ENCODE measurements at places on chromosomes 3 and 15.
A peak's percentile ranks its signal among the peaks of the same experiment; 100 is the strongest.

GRCh38 chr3:30492322-30493192, 113.8 kb upstream of the TGFBR2 start:
- DNase-seq, result no peak

DNA sequence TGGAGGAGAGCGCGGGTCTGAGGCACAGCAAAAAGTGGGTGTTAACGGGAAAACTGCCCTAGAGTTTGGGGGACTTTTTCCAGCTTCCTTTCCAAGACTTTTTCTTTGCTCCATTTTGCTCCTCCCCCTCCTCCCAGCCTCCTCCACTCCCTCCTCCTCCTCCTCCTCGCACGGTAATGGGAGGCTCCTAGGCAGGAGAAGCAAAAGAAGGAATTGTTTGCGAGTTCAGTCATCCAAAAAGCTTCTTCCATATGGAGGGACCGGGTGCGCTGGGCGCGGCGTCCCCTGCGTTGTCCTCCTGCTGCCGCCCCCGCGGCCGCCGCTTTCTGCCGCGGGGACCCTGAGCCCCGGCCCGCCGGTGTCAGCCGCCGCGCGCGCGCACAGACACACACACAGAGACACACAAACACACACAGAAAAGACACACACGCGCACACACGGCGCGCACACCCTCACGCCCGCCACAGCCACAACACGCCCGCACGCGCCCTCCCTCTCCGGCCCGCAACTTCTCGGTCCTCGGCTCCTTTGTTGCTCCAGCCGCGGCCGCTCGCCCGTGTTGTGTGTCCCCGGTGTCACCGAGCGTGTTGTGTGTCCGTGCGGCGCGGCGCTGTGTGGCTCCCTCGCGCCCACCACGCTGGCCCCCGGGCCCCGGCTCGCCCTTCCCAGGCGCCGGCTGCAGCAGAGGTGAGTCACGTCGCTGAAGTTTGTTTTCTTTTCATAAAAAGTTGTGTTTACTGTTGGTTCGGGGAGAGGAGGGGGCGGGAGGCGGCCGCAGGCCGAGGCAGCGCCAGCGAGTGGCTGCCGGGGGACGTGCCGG, at the start of gene BOC:
BOC (plus strand) TSS at position 228 of the 820 bp plus-strand sequence. CDS start 38,246 bp downstream, outside the sequence.
- peak; percentile 83 for DNase-seq

DNA sequence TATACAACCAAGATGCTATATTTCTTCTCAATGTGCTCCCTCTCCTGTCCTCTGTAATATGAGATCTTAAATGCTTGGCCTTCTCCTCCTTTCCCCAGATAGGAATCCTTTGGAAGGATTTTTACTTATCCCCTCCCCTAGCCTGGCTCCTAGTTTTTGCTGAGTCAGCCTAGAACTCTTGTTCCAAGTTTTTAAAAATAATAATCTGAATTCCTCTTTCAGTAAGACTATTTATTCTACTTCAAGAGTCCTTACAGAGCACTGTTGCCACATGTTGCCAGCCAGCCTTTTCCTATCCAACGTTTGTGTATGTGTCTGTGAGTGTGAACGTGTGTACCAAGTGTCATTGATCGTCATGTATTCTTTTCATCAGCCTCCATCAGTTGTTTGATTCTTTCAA, 11.0 kb upstream of the KCNMB2 start:
- no peak for DNase-seq

GRCh38 chr3:11211531-11212298, 57.4 kb downstream of the HRH1 start:
- no peak for DNase-seq

DNA sequence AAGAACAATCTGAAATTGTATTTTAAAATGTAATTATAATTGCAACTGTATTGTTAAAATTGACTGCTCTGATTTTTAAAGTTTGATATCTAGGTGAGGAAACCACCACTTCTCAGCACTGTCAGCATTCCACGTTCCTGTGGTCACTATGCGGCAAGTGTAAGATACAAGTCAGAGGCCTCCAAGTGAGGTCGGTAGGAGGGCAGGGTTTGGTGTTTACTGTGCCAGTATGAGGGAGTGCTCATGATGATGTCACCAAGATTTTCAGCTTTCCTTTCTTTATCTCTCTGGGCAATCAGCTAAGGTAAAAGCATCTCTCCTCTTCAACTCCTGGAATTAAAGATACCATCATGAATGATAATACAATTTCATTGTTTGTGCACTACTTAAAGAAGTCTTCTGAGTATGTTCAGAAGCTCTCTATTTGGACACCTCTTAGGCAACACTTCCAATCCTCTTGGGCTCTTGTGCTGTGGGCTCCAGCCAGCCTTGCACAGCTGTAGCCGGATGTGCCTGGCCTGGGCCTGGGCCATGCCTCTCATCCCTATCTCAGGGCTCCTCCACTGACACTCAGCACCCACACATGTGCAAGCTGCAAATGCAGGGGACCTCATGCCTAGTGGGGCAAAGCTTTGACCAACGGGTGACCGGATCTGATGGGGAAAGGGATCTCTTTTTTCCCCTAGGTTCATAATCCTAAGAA, 42.9 kb downstream of the CCR3 start:
- no peak for DNase-seq

DNA sequence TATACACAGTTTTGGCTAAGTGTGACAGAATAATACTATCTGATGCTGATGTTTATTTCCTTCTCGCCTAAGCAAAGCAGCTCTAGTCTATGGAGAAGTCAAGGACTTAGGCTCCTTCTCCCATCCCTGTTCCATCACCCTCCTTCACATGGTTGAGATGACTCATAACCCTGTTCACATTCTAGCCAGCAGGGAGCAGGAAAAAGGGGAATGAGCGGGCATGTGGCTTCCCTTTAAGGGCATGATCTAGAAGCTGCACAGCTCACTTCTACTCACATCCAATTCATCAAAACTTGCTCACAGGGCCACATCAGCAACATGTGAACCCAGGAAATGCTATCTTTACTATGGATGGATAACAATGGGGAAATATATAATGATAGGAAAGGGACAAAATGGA, 40.9 kb downstream of the CBLB start:
- no peak for DNase-seq

DNA sequence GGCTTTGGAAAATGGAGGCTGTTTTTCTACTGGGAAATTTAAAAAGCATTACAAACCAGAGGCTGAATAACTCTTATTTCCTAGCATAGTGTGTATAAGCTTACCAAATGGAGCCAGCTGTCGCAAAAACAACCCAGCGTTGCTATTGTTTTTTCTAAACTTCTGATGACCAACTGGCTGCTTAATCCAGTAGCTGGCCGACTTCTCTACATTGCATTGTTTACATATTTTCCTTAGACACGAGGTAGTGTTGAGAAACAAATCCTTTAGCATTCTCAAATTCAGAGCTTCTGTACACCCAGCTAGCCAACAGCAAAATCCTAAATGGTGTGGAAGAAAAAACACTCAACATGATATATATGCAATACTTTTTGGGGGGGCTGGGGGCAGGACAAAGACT, 161.0 kb upstream of the ADAMTS9 start:
- peak; percentile 88 for DNase-seq

- peak; percentile 83 for DNase-seq
These were observed 33.5 kb downstream of the BCL2L10 start for GRCh38 chr15:52078876-52079700.

DNA sequence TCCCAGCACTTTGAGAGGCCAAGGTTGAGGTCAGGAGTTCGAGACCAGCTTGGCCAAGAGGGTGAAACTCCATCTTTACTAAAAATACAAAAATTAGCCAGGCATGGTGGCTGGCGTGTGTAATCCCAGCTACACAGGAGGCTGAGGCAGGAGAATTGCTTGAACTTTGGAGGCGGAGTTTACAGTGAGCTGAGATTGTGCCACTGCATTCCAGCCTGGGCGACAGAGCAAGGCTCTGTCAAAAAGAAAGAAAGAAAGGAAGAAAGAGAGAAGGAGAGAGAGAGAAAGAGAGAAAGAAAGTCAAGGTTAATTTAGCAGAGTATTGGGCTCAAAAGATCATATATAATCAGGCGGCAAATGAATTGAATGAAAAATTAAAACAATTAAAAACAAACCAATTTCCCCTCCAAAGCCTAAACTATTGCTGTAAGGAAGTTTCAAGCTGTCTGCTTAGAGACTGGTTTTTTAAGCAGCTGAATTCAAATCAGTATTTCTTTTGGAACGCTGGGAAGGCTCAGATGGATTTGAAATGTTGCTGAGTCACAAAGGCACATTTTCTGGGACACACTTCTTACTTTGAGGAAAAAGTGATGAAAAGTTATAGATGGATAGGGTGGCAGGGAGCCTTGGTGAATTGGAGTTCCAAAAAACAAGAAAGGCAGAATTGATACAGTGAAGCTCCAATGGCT, 81.3 kb upstream of the BHLHE40 start:
- DNase-seq, result no peak

Measured in left lung (tissue), 14 donors.